ENCODE measurements at places on chromosomes 11 and 22.

DNA sequence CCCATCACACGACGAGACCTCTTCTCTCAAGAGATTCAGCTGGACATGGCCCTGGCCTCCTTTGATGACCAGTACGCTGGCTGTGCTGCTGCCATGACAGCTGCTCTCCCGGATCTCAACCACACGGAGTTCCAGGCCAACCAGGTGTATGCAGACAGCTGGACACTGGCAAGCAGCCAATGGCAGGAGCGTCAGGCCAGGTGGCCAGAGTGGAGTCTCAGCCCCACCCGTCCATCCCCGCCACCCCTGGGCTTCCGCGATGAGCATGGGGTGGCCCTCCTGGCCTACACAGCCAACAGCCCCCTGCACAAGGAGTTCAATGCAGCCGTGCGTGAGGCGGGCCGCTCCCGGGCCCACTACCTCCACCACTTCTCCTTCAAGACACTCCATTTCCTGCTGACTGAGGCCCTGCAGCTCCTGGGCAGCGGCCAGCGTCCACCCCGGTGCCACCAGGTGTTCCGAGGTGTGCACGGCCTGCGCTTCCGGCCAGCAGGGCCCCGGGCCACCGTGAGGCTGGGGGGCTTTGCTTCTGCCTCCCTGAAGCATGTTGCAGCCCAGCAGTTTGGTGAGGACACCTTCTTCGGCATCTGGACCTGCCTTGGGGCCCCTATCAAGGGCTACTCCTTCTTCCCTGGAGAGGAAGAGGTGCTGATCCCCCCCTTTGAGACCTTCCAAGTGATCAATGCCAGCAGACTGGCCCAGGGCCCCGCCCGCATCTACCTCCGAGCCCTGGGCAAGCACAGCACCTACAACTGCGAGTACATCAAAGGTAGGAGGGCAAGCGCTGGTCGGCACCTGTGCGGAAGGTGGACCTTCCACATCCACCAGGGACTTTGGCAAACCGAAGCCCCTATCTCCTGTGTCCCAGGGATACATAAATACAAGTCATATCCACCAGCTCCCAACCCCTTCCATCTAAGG, 11.3 kb downstream of the CHRNA10 start:
- no peak for DNase-seq

- no peak for DNase-seq
Measured at GRCh38 chr11:12657981-12658380, 16.2 kb upstream of the TEAD1 start.

GRCh38 chr11:114725623-114726022, 47.3 kb downstream of the NXPE2 start:
- no peak for DNase-seq

- DNase-seq, result no peak
Measured at GRCh38 chr11:1339066-1339675, 29.7 kb upstream of the TOLLIP start.

GRCh38 chr11:10498426-10499250, 42.3 kb downstream of the RNF141 start:
- no peak for DNase-seq

- no peak for DNase-seq
Measured at GRCh38 chr11:69039501-69039900, 9.2 kb upstream of the TPCN2 start.

DNA sequence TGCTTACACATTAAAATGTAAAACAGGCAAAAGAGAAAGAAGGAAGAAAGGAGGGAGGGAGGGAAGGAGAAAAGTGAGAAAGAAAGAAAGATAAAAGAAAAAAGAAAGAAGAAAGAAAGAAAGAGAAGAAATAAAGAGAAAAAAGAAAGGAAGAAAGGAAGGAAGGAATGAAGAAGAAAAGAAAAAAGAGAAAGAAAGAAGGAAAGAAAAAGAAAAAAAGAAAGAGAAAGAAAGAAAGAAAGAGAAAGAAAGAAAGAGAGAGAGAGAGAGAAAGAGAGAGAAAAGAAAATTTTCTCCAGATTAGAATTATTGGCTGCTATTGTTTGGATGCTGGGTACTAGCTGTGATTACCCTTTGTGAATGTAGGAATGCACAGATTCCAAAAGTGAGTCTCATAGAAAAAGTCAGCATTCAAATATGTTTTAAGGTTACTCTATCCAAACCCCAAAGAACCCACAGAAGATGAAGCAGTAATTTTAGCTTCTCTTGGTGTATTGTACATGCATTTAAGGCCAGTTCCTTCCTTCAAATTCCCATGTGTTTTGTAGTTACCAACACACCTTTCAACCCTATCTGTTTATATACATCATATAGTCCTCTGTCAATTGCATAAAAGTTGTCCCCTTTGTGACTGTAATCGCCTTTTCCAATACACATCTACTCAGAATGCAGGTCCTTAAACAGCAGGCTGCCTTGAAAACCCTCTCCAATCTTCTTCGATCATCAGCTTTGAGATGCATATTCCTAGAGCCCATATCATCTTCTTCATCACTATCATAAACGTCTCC, 789 bp upstream of the FAM111A start:
- no peak for DNase-seq

GRCh38 chr11:130509942-130510341, 61.5 kb downstream of the ADAMTS15 start:
- no peak for DNase-seq

DNA sequence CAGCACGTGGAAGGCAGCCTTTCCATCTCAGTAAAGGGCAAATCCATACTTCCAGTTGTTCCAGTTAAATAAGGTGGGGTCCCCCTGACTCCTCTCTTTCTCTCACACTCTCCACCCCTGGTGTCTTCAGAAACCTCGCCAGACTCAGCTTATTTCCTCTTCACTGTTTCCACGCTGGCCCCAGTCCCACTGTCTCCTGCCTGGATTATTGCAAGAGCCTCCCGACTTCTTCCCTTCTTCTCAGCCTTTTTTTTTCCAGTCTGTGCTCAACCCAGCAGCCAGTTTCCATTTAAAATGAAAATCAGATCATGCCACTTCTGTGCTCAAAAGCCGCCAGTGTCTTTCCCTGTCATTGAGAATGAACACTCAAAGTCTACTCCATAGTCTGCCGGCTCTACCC, 131.4 kb downstream of the PKNOX2 start:
- no peak for DNase-seq

DNA sequence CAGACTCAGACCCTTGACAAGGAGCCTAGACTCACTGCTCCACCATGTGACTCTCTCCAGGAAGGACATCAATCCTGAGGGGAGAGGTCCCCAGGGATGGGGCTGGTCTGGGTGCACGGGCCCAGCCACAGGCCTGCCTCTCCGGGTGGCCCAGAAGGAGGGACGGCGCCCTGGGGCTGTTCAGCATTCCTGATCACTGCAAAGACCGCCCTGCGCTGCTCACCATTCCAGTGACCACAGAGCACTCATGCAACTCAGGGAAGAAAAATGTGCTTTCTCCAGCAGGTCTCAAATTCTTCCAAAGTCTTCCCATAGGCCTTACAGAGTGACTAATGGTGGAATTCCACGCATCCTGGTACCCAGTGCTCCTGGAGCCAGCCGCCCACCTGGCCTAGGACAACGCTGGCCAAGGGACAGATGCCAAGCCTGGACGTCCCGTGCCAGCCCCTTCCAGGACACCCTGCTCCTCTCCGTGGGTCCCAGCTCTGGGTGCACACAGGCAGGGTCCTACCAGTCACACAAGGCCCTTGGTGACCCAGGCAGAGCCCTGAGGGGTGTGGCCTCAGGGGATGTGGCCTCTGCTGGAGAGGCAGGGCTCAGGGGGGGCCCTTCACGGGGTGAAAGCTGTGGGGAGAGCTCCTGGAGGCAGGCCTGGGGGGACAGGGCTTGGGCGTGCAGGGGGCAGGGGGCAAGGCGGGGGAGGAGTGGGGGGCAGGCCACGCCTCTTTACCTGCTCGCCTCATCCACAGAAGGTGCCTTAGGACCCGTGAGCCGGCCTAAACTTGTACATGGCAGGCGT, 178.8 kb downstream of the IGLL1 start:
- no peak for DNase-seq

GRCh38 chr11:32353884-32354283, 81.5 kb downstream of the WT1 start:
- DNase-seq, result no peak

GRCh38 chr22:44281768-44282637, 30.7 kb downstream of the SHISAL1 start:
- no peak for DNase-seq

DNA sequence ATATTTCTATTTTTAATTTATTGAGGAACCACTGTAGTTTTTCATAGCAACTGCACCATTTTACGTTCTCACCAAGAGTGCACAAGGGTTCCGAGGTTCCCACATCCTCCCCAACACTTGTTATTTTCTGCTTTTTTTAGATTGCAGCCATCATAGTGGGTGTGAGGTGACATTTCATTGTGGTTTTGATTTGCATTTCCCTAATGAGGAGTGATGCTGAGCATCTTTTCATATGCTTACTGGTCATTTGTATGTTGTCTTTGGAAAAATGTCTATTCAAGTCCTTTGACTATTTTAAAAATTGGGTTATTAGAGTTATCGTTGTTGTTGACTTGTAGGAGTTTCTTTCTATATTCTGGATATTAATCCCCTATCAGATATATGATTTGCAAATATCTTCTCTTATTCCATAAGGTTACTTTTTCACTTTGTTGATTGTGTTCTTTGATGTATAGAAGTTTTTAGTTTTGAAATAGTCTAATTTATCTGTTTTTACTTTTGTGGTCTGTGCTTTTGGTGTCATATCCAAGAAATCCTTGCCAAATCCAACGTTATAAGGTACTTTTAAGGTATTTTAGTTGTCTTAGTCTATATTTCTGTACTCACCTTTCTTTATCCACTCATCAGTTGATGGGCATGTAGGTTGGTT, 9.0 kb downstream of the NEAT1 start:
- no peak for DNase-seq

- no peak for DNase-seq
Measured at GRCh38 chr22:48208894-48209293, 1446.4 kb downstream of the TBC1D22A start.

- no peak for DNase-seq
Measured at GRCh38 chr11:17010851-17011420, 3.3 kb downstream of the PLEKHA7 start.

GRCh38 chr11:57363131-57364080, 17.5 kb downstream of the PRG3 start:
- DNase-seq, result no peak

GRCh38 chr11:100810146-100810545, 123.1 kb downstream of the ARHGAP42 start:
- no peak for DNase-seq

DNA sequence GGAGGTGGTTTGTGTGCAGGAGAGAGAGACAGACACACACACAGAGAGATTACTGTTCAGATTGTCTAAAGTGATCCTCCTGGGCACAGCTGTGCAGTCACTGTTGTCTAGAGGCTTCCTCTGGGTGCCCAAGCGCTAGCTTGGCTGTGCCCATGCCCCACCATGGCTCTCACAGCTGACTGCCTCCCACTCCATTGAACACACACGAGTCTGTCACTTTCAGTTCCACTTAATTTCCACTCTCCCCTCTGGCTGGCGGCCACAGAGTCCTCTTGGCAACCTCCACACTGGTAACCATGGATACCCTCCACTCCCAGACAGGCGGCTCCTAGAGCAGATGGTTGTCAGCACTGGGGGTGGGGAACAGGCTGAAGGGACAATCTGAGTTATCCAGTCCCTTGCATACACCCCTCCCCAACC, 29.1 kb downstream of the MAP6 start:
- DNase-seq, result no peak

- DNase-seq, result no peak
Measured at GRCh38 chr11:130622141-130622542, 173.7 kb downstream of the ADAMTS15 start.

- DNase-seq, result no peak
Measured at GRCh38 chr22:46238541-46238940, 11.6 kb downstream of the CDPF1 start.

- DNase-seq, result no peak
Measured at GRCh38 chr22:49807780-49808708, 19.6 kb downstream of the BRD1 start.

DNA sequence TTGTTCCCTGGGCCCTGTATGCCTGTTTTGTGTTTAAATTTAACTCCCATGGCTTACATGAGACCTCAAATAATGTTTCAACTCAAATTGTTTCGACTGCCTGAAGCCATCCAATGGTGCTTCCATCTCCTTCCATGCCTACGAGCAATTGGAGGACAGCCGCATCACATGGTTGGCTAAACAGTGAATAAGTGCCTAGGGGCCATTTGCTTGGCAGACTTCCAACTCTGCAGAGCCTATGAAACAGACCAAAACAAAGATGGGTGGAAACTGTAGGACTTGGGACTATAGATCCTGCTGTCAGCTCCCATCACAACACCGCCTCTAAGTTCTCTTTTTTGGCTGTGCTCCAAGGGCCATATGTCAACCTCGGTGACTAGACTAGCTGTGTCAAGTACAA, 84.1 kb downstream of the PARVA start:
- DNase-seq, result no peak

GRCh38 chr11:20137637-20138036, 22.6 kb downstream of the DBX1 start:
- DNase-seq, result no peak
